ENCODE measurements at places on chromosomes 2 and 18. TPM values are rescaled to one million over a fixed set of nuclear protein-coding genes. Genes with fewer than 3 reads are reported as not detected.

ATF2 gene
- total RNA-seq, result 9.9 TPM

DNA sequence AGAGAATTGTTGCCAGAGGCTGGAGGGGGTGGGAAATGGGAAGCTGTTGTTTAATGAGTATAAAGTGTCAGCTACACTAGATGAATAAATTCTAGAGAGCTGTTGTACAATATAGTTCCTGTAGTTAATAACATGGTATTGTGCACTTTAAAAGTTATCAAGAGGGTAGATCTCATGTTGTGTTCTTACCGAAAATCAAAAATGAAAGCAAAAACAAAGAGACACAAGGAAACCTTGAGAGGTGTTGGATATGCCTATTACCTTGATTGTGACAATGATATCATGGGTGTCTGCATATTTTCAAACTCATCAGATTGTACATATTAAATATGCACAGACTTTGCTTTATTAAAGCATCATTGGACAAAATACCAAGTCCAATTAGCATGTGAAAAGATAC, 43.2 kb downstream of the SCG2 start:
- DNase-seq, result no peak

DNA sequence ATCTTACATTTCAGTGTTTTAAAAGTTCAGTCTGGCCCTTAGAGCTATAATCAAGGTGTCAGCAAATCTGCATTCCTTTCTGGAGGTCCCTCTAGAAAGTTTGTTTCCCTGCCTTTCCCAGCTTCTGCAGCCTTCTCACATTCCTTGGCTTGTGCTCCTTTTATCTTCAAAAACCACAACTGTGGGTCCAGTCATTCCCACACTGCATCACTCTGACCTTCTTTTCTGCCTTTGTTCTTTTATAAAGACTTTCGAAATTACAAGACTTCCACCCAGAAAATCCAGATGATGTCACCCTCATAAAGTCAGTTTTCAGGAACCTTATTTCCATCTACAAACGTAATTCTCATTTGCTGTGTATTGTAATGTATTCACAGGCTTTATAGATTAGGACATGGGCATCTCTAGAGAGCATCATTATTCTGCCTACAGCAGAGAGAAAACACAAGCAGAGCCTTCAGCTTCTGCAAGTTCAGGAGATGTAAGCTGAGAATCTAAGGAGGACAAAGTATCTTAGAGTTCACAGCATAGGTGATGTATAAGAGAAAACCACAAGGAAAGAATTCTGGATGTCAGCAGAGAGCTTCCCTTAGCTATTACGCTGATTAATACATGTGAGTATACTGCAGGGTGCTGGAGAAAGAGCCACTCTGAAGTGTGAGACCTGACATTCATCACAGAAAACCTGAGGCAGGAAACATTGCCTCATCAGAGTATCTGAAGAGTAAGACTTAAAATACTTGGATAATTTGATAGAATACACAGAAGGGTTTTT, 1100.2 kb downstream of the CBLN2 start:
- DNase-seq, result no peak

DNA sequence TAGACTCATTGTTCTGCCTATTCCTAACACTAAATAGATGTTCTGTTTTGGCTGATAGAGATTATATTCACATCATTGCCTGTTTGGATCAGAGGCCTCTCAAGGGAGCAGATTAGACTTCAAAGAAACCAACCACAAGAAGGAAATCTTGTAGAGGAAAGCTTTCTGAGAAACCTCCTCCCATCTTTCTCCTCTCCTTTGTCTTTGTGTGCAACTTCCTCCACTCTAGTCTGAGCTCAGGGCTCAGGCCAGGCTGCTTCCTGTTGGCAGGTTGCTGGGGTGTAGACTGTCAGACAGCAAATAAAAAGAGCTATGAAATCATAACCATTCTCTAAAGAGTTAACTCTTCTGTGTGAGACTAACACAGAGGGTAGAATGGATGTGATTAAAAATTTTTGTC, 113.0 kb downstream of the TGFA start:
- no peak for DNase-seq

DNA sequence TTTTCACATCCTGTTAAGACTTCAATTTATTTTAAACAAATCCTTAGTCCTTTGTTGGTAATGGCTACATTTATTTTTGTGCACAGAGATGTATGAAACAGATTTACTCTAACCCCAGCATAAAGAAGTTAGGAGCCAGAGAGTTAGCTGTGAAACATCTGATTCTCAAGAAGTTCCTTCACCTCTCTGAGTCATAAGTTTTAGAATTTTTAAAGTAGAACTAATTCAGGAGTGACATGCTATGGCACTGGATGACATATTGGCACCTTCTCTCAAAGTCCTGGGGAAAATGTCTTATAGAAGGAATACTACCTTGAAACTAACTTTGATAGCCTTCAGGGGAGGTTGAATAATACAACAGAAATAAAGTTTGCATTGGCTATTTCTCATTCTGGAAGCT, 6.4 kb upstream of the DSG2 start:
- DNase-seq, result no peak

DNA sequence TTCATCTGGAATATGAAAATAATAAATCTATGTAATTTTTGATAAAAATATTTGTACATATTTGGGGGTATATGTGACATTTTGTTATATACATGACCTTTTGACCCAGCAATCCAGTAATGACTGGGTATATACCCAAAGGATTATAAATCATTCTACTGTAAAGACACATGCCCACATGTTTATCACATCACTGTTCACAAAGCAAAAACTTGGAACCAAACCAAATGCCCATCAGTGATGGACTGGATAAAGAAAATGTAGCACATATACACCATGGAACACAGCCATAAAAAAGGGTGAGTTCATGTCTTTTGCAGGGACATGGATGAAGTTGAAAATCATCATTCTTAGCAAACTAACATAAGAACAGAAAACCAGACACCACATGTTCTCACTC, 472.1 kb upstream of the DDX18 start:
- DNase-seq, result no peak

- no peak for DNase-seq
Observed at GRCh38 chr18:11880586-11881304, 27.4 kb downstream of the MPPE1 start.

GRCh38 chr2:174138161-174138560, 110.2 kb downstream of the OLA1 start:
- DNase-seq, result no peak

HAUS1 gene
- 57.3 TPM for total RNA-seq

GRCh38 chr2:85064927-85065577, 68.1 kb upstream of the TCF7L1 start:
- no peak for DNase-seq

- no peak for DNase-seq
Observed at GRCh38 chr18:44778788-44779187, 98.1 kb downstream of the SETBP1 start.

- no peak for DNase-seq
Observed at GRCh38 chr2:138499684-138500083, 1.9 kb upstream of the SPOPL start.

DNA sequence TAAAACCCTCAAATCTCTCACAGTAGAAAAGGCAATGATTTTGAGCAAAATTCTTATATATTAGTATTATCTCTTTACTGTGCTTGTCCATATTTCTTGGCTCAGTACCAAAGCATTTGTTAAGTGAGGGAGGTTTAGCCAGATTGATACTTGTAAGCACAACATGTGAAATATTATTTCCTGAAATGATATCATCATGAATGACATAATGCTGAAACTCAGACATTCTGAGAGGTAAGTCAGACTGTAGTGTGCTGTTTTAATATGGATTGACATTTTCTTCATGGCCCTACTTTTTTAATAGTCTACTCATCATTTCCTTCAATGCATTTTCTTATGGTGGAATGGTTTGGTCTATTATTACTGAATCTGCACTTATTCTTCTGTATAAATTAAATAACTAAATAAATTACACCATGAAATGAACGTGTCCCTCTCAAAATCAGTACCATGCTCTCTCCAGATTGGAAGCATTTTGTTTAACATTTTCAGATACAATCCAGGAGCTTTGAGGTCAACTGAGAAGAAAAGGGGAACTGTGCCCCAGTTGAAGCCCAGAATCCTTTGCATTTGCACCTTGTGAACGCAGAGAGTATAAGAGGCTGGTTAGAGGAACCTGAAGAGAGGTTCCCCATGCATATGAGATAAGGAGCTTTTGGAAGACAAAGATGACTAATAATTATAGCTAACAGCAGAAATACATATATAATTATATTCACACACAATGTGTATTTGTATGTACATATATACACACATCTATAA, 50.1 kb upstream of the CRACDL start:
- no peak for DNase-seq

- no peak for DNase-seq
Observed at GRCh38 chr2:235917506-235917905, 250.7 kb downstream of the GBX2 start.

- no peak for DNase-seq
Observed at GRCh38 chr2:202034249-202035088, 814 bp downstream of the FZD7 start.

- DNase-seq, result no peak
Observed at GRCh38 chr18:64972545-64972944, 778.3 kb upstream of the CDH7 start.

SLC4A5 gene
- total RNA-seq, result 2.3 TPM

DNA sequence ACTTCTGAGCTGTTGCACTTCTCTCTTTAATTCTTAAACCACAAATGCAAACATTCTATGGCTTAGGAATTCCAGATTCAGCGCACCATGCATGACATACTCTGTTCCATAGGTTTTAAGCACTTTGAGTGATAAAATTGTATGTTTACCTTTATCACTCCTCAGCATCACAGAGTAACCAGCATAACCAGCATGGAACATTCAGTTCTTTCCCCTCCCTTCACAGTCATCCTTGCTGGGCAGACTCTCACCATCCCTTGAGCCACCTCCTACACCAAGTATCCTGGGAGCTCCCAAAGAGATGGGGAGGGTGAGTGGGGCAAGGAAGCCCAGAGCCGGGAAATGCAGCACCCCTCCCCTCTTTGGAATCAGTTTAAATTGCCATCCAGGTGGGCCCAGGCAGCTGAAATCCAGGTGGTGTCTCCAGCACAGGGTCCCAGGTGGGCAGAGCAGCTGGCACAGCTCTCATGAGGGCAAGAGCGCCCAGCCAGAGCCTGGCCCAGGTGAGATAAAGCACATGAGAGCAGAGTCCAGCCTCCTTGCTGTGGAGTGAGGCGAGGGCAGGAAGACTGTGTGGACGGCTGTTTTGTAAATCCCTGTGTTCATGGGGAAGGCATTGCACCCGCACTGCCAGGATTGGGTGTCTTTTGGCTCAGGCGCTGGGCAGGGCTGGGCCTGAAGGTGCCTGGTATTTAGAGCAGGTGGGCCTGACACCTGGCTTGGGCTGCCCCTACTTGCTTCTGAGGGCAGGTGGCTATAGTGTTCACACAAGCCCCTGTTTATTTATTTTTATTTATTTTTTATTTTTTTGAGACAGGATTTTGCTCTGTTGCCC, 36.8 kb downstream of the LAMA3 start:
- no peak for DNase-seq

DNA sequence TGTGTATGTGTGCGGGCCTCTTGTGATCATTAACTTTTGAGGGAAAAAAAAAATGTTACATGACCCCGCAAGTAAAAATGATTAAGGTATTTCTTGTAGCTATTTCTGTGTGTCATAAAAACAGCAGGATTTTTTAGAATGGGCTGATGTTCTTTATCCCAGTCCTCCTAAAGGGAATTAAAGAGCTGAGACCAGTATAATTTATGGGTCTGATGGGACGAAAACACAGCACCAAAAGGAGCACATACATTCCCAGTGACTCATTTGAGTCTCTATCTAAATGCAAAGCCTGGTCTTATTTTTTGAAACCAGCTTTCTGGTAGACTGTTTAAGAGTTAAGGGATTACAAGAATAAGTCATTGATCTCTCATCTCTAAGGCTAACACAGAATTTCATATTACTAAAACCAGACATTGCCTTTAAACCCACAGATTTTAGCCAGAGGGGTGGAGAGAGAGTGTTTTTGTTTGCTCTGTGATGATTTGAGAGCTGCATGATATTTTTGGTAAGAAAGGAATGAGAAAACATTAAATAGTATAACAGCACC, 342.3 kb upstream of the EPHA4 start:
- DNase-seq, result no peak

KCNJ3 gene
- total RNA-seq, result not detected

- DNase-seq, result no peak
Observed at GRCh38 chr2:8076448-8077342, 605.2 kb upstream of the ID2 start.

PLEKHH2 gene
- 14.4 TPM for total RNA-seq

DNA sequence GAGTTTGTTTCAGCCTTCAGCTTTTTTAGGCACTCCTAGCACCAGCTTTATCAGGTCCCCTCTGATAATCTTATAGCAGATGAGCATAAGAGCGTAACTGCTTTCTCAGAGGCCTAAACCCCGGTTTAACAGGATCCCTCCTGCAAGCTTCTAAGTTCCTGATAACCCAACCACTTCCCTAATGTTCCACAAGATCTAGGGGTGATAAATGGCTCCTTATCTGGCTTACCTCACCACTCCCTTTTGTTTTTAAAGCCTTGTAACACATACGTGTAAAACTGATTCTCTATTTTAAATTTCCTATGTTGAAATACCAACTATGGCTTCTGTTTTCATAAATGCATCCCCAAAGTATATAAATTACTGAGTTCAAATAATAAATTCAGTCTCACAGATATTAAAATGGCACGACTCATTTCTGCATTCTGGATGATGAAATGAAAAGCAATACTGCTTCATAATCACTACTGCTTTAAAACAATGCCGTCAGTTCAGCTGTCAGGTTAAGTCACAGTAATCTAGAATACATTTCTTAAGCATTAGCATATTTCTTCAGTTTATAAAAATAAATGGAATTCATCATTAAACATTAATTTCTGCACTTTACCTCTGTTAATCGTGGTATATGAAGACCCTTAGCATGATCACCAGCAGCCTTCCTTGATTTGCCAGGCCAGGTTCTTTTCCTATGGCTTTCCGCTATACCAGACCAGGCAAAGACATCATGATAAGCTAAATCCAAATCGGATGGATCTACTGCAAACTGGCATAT, 126.3 kb downstream of the C2orf74 start:
- no peak for DNase-seq

DNA sequence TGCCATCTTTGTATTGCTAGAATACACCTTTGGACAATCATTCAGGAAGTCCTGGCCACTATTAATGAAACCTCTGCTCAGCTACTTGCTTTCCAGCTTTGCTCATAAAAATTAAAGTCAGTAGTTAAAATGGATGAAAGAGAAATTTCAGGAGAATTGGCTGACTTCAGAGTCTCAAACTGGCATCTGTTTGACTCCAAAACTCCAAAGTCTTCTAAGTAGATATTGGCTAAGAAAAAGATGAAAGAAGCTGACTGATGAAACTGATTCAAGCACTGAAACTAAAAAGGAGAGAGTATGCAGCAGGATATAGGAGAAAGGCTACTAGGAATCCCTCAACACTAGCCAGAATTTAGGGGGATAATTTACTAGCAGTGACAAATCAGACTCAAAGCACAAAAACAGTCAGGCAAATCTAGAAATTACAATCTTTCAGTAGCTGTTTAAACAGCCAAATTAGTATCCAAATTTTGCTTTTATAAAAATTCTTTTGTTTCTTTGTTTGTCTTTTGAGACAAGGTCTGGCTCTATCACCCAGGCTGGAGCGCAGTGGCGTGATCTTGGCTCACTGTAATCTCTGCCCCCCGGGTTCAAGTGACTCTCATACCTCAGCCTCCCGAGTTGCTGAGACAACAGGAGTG, 52.1 kb upstream of the DTNA start:
- no peak for DNase-seq

- no peak for DNase-seq
Observed at GRCh38 chr2:37342591-37343220, 1.7 kb upstream of the QPCT start.

All from esophagus squamous epithelium (tissue), 5 donors.